ENCODE measurements at places on chromosomes 12 and 14.

DNA sequence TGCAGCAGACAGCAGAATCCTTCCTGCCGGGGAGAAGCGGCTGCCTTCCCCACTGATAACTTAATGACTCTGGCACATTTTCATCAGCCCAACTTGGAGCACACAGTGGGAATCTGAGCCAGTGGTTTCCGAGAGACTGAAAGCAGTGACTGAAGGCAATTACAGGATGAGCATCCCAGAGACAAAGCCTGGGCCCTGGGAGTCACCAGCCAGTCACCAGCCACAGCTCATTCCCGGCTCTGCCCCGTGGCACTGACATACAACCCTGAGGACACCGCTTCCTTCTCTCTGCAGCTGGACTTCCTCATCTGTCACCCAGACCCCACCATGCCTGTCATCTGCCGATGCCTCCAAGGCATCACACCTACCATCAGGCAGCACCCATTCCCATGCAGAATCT lies 192.3 kb downstream of the DPF3 start:
- peak; percentile 45 for DNase-seq

DNA sequence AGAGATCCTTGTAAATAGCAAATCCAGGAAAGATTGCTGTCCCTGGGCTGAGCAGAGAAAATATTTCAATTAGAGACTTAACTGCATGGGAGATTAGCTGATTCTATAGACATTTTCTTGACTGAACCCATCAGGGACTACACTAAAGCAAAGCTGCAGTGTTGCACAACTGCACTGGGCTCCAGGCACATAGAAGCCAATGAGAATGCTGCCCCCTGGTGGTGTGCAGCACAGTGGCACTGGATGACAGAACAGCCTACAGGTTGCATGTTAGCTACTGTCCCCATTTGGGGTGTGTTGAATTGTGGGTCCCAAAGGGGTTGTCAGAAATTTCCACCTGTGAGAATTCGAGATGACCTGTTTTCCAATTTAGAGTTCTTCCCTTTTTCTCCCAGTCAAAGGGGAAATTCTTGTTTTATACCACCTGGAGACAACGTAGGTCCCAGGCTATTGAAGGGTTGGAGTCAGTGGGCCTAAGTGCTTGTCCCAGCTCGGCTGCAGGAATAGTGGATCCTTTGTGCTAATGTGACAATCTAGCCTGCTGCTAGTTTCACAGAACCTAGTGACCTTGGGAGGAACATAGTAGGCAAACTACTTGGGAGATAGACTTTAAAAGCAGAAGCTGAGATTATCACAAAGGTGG lies 114.7 kb downstream of the SLC8A3 start:
- peak; percentile 74 for DNase-seq

DNA sequence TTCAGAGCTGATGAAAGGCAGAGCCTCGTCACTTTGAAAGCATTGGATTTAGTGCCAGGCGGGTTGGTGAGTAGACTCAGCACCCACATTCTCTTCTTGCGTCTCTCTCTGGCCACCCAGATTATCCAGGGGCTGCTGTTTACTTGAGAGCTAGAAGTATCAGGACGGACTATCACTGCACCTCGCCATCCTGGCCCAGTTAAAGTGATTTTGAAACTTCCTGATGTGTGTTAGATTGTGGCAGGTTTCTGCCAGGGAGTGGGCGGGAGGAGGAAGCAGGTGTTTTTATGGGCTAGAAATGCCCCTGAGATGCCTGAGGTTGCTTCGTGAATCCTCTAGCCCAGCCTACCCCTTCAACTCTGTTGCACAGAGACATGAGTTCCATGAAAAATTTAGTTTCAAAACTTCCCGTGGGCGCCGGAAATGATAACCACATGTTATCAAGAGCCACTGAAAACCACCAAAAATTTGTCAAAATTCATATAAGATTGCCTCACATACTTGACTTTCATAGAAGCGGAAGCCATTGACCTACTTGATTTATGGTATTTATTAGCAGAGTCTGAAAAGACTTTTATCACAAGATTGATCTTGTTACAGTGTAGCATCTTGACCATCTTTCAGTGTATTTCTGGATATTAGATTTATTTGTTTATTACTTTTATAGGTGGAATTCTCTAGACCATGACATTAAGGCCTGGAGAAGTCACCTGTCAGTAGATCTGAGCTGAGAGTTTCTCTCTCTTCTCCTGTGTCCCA lies 466.0 kb downstream of the RAD51B start:
- DNase-seq: no peak

DNA sequence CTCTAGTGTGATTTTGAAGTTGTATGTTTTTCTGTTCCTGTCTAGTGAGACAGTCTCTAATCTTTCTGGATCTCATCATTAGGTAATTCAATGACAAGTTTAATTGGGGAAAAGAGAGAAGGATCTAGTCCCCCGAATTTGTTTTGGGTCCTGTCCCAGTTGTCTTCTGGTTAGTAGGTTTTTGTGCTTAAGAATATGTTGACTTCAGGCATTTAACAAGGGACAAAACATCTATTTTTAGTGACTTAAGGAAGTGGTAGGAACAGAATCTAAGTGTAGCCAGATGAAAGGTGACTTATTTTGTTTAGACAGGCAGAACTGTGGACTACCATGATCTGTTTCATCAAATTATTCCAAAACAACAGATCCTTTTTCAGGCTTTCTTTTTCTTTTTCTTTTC lies 2.2 kb downstream of the GPATCH2L start:
- DNase-seq: no peak

- DNase-seq: no peak
Observed at GRCh38 chr14:49546766-49547165, 39.4 kb downstream of the RPS29 start.

Measured in H7 (cell line).